ENCODE measurements at places on chromosomes 1 and 21.

GRCh38 chr1:8723010-8723409 is 94.4 kb downstream of the RERE start:
- DNase-seq, result no peak

- DNase-seq, result no peak
Measured at GRCh38 chr1:110674337-110675059, at the start of gene KCNA3. Gene KCNA3 (minus strand): TSS chr1:110674940. CDS start chr1:110674809, 131 bp downstream.

- peak; percentile 25 for DNase-seq
Measured at GRCh38 chr1:94434365-94435045, 16.3 kb downstream of the ABCD3 start.

DNA sequence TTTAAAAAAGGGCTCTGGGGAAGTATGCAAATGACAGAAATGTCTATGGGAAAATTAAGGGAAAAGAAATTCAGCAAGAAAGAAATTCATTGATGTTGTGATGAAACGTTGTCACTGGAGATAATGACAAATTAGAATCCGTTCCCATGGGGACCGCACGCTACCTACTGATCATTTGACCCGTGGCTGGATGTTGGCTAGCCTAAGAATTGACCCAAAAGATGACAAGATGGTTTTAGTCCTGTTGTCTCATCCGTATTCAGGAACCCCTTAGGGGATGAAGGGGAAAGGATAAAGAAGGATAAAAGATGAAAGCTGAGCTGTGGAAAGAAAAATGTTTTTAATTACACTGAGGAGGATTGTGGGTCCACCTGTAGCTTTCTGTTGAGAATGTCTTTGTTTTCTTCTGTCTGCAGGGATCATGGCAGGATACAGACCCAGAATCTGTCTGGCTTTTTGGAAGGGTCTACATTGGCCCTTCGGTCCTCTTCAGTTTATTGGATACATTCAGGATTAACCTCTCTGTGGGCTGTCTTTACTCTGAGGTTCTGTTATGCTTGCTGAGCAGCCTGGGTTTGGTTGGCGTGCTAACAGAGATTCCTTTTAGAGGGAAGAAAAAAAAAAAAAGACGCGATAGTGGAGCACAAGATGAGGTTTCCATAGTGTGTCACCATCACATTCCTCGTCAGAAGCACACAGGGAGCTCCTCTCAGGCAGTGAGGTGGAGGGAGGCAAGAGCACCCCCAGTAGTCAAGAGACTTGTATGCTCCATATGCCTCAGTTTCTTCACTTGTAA is 106.2 kb downstream of the CACHD1 start:
- DNase-seq, result no peak

DNA sequence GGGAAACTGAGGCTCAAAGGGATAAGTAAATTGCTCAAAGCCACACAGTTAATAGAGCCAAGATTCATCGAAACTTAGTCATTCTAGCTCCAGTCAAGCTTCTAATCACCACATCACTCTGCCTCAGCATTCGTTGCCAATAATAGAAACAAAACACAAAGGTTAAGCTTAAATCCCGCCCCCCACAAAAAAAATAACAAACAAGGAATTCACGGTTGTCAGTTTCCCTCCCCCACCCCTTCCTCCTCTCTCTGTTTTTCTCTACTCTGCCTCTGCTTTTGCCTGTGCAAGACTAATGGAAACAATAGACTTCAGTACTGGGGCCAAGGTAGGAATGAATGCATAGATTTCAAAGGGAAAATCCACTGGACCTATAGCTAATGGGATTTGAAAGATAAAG is 70.7 kb upstream of the ZNF644 start:
- DNase-seq, result no peak

DNA sequence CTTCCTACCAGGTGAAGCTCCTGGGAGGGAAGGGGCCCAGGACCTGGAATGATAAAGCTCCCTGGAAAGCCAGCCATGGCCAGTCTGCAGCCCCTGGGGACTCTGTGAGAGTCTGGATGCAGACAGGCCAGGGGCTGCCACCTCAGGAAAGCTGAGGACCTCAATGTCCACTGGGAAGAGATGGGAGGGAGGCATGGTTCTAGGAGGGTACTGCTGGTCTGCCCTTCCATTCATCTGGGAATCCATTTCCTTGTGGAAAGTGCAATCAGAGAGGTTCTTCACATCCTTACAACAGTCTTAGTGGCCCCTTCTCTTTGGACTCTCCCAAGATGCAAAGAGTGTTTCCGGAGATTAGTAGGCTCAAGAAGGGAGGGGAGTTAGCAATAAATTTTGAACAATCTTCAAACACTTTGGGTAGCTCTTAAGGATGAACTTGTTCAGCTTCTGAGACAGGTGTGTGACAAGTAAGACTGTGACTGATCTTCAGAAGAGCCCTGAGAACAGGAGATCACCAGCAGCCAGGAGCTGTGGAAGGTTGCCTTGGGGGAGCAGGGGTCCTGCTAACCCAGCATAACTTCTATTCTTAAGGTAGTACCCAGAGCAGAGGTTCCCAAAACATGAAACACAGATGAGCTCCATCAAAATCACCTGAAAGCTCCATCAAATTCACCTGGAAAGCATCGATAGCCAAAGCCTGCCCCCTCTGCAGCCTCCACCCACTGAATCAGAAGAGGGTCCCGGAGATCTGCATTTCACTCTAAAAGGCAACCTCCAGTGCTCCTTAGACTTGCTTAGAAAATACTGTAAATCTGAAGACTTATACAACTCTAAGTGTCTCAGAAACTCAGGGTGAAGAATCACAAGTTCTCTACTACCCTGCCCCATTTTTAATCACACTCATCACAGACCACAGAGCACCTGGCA is 616 bp upstream of the LAX1 start:
- no peak for DNase-seq

DNA sequence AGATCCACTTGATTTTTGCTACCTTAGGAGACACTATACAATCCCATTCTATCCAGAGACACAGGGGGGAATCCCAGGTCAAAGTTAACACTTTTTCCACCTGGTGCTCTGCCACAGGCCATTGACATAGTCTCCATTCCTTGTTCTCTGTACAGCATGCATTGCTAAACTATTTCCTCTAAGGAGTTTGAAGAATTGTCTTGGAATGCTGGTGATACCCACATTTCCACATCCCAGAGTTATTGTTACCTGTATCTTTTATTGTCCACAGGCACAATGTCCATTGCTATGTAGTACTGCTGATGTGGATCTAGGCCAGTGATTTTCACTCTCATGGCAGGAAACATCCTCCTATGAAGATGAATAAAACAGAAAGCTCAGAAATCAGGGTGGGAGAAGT is 61.9 kb downstream of the TBX15 start:
- no peak for DNase-seq

- peak; percentile 76 for DNase-seq
Measured at GRCh38 chr1:112501810-112502641, 6.7 kb upstream of the WNT2B start.

DNA sequence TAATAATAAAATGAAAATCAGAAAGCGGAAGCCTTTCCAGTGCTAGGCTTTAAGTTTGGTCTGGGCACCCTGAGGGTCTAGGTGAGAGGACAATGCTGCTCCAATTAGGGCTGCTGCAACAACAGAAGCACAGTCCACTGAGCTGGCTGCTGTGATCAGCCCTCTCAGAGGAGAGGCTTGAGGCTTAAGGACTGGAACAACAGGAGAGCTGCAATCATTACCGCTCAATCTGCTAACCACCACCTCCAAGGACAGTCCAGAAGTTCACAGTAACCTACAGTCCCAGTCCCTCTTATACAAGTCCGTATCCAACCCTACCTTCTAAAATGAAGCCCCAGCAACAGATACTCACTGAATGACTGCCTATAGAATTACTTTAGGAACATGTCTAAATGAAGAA is 62.1 kb downstream of the USP24 start:
- DNase-seq, result no peak

DNA sequence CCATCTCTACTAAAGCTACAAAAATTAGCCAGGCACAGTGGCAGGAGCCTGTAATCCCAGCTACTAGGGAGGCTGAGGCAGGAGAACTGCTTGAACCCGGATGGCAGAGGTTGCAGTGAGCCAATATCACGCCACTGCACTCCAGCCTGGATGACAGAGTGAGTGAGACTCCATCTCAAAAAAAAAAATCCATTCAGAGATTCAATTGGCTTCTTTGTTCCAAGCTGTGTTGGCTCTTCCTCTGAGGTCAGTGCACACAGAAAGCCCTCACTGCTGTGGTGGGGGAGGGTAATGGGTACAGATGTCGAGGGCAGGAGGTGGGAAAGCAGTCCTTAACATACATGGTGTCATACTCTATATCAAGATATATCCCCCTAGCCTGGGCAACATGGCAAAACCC is 14.7 kb downstream of the TIE1 start:
- no peak for DNase-seq

DNA sequence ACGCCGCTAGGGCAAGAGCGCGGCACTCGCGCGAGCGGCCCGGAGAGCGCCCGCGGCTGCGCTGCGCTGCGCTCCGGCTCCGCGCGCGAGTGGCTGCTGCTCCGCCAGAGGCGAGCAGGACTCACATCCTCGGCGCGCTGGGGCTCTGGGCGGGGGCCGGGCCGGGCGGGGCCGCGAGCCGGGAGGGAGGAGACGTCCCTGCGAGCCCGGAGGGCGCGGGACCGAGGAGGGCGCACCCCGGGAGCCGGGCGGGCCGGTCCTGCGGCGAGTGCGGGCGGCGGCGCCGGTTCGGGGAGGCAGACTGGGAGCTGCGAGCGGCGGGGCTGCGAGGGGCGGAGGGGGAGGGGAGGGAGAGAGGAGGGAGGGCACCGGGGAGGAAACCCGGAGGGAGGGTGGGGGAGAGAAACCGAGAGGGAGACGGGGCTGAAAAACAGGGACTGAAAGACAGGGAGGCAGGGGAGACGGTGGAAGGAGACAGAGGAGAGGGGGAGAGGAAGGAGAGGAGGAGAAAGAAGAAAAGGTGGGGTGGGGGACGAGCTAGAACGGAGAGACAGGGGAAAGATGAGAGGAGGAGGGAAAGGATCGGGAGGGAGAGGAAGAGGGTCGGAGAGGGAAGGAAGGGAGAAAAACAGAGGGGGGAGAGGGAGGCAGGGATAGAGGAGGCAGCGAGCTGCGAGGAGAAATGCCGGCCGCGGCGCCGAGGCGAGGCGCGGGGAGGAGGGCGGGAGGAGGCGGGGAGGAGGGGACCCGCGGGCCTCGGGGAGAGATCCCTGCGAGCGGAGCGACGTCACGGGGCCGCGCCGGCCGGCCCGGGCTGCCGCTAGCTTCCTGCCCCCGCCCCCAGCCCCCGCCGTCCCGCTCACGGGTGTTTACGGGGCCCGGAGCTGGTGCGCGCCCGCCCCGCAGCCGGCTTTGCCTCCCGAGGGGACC is at the start of gene CAMK2N1:
TSS of gene CAMK2N1 (minus strand) at position 684 of the 930 bp plus-strand sequence. CDS start 831 bp downstream, outside the sequence.
- peak; percentile 58 for DNase-seq

DNA sequence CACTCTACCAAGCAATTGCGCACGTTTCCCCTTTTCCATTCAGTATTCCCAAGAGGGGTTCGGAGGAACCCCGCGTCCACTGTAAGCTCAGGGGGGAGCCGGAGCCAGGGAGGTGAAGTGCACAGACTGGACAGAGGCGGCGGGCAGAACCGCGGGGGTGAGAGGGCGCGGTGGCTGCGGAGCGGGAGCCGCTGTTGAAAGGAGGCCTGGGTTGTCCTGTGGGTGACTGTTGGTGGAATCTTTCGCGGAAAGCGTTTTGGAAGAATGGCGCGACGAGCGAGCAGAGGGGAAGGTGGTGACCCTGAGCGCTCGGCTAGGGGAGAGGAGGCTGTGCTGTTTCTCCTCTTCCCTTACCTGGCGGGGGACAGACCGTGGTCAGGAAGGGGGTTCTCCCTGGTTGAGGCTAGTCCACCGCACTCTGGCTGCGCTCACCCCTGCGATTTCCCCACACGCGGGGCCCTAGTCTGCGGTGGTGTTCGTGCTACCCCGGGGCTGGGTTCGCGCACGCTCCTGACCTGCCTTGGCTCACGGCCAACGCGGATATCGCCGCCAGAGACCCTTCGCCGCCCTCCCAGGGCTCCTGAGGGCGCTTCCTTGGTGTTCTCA is 92.8 kb downstream of the PRKAB2 start:
- DNase-seq, result no peak

DNA sequence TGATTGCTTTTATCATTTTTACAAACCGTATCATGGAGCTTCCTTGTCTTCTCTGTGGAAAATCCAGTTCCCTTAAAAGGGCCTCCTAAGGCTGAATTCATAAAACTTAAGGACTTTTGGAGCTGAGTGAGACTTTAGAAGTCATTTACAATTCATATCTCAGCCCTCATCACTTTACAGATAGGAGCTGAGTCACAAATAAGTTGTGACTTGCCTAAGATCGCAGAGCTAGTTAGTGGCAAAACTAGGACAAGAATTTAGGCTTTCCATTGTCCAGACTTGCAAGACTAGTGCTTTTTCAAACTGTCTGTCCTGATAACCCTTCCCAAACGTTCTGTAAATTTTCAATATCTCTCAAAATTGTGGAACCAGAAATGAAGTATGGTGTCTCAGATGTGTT is 37.3 kb downstream of the C1orf21 start:
- DNase-seq, result no peak

GRCh38 chr1:225885336-225885735 is 3.2 kb upstream of the TMEM63A start:
- DNase-seq, result no peak
